ENCODE measurements at places on chromosomes 2 and 18.

DNA sequence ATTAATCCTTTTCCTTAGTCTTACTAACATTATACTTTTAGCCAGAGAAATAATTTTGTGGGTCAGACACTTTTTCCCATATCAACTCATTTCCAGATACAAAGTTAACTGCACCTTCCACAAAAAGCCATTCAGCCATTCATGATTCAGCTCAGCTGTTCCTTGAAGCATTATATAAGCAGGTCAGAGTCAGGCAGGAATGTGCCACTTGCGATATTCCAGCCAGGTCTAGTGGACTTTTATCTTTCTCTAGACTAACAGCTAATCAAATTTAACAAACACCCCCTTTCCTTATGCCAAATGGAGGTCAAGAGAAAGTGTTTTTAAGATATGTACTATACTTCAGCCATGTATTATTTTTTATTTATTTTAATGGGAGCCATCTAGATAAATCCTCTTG is 75.6 kb upstream of the EPB41L3 start:
- DNase-seq: no peak

- no peak for DNase-seq
Observed at GRCh38 chr18:73563901-73564472, 583.6 kb downstream of the FBXO15 start.

- no peak for DNase-seq
Observed at GRCh38 chr2:132909427-132909826, 239.4 kb upstream of the LYPD1 start.

GRCh38 chr2:48613211-48613610 is 4.4 kb upstream of the GTF2A1L start:
- no peak for DNase-seq

DNA sequence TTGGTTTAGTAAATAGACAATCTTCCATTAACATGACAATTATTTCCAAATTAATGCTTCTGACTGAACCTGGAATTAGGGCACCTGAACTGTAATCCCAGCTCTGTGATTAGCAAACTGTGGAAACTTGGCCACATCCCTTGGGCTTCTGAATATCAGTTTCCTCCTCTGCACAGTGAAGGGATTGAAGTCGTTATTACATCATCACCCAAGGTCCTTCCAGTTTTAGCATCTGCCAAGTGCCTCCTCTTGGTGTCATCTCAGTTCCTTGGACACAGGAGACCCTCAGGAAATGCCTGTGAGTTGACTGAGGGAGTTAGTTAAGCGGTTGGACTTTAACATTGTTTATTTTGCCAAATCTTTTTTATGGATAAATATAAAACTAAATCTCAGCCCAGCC is 64.8 kb downstream of the MOGAT1 start:
- DNase-seq: no peak

- DNase-seq: no peak
Observed at GRCh38 chr2:138336146-138336545, 165.4 kb upstream of the SPOPL start.

DNA sequence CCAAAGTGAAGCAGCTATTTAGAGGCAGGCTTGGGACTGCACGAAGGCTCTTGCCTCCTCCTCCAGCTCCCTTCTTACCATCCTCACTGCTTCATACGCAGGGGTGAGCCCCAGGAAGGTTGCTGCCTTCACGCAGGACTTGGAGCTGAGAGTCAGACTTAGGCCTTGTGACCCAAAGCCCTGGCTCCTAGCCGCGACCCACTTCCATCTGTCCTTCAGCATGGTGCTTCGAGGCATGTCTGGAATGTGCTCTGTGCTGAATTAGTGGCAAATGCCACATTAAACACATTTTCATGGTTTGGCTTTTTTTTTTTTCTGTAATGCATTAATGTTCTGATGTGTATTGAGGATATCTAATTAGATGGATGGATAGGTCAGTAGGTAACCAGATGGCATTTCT is 37.5 kb downstream of the ITGB1BP1 start:
- DNase-seq: no peak
